ENCODE measurements at places on chromosomes 13 and 19.

- peak; percentile 55 for DNase-seq
- H3K27ac ChIP-seq = no peak overlapping the region
- H3K36me3 ChIP-seq = peaks cover 22% of the 10 kb centered on the region
- H3K27me3 ChIP-seq = no peaks in the 10 kb centered on the region
- H3K4me3 ChIP-seq = no peak overlapping the region
Observed at GRCh38 chr13:100646030-100646673, 28.4 kb downstream of the TMTC4 start.

DNA sequence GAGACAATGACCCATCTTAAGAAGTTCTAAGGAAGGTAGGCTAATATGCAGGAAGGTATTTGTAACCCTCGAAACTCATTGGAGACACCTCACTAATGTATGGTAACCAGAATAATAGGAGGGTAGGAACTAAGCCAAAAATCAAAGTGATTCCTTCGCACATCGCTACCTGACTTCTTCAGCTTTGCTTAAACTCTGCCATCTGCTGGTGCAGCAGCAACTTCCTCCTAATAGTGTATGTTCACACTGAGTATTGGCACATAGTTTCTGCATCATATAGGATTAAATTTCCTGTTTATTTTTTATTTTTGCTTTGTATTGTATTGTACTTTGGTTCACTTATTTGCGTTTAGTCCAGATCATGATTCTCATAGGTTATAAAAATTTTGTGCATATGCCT is 676.2 kb downstream of the GPC5 start:
- no peak overlapping the region for H3K4me3 ChIP-seq
- H3K4me1 ChIP-seq = no peaks in the 10 kb centered on the region
- no peaks in the 10 kb centered on the region for H3K27me3 ChIP-seq
- peak; percentile 16 for DNase-seq
- no peaks in the 10 kb centered on the region for H3K36me3 ChIP-seq

DNA sequence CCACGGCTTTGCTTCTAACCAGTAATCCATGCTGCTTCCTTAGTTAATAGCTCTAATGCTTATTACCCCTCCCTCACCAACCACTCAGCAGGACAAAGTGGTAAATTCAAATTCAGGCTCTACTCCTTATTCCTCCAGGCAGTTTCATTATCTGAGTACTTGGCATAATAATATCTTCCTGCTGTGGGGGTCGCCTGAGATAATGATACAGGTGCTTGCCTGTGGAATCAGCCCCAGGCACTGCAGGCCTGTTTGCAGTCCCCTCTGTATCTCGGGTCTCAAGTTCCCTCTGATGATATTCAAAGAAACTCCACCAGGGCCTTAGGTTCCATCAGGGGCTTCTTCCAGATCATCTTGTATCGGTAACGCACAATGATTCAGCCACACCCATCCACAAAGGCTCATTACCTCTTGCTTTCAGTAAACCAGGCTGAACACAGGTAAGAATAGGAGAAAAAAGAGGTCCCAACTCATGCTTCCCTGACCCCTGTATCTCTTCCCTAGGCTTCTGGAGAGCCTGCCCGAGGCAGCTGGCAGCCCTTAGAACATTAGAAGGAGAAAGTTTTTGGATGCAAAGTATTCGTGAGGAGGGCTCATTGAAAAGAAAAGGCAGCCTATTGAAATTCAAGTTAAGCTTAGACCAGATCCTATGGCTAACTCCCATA is 14.3 kb upstream of the FOXO1 start:
- H3K27me3 ChIP-seq = peaks cover 35% of the 10 kb centered on the region
- peak overlapping the region; percentile 69 for H3K27ac ChIP-seq
- H3K4me1 ChIP-seq = peaks cover 38% of the 10 kb centered on the region
- DNase-seq = peak; percentile 54

DNA sequence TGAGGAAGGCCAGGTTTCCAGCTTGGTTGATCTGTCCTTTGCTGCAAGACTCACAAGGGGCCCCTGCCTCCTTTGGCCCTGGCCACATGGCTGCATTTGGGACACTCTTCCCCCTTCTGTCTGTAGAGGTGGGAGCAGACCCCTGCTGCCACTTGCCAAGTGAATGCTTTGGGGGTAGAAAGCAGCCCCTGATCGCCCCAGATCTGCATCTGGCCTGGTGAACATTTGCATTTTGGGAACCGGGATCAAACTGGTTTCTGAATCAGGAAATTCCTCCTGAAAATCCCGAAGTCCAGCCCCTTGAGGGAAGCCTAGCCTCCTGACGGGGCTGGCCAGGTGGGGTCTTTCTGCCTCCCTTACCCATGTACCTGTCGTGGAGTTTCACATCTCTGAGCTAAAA is 14.9 kb downstream of the DPF1 start:
- H3K27me3 ChIP-seq = peaks cover 17% of the 10 kb centered on the region
- DNase-seq = no peak
- peaks cover 32% of the 10 kb centered on the region for H3K4me1 ChIP-seq
- H3K4me3 ChIP-seq = peak overlapping the region; percentile 70
- no peaks in the 10 kb centered on the region for H3K36me3 ChIP-seq
- H3K27ac ChIP-seq = peak overlapping the region; percentile 32

DNA sequence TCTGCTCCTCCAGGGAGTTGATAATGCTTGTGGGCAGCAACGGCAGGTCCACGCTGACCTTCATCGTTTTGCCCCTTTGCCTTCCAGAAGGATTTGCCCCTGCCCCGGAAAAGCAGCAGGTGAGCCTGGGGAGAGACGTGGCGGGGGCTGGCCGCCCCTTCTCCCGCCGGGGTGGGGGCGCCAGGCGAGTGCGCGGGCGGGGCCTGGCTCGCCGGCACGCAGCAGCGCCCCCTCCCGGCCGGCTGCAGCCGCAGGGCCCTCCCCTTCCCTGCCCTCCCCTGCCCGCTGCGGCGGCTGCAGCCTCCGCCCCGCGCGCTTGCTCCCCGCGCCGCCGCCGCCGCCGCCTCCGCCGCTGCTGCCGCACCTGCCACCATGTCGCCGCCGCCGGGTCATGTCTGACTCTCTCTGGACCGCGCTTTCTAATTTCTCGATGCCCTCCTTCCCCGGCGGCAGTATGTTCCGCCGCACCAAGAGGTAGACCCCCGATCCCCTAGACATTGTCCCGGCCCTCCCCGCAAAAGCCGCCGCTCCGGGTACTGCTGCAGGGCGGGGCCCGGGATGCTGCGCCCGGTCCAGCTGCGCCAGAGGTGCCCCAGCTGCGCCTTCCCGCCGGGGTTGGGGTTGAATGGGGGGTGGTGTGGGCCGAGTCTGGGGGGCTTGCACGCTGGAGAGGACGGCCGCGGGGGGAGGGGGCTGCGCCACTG is at the start of gene MAST1:
MAST1 (plus strand) TSS at position 334 of the 704 bp plus-strand sequence; CDS start at position 392, 58 bp downstream.
- peaks cover 5% of the 10 kb centered on the region for H3K36me3 ChIP-seq
- H3K4me3 ChIP-seq = peak within 1 kb of the TSS; percentile 79
- DNase-seq = peak; percentile 74
- peaks cover 40% of the 10 kb centered on the region for H3K27me3 ChIP-seq

- DNase-seq = peak; percentile 84
- no peaks in the 10 kb centered on the region for H3K4me1 ChIP-seq
- H3K36me3 ChIP-seq = peaks cover 21% of the 10 kb centered on the region
- peak overlapping the region; percentile 42 for H3K27ac ChIP-seq
- H3K27me3 ChIP-seq = no peaks in the 10 kb centered on the region
Observed at GRCh38 chr19:18131841-18132596, 20.9 kb upstream of the PIK3R2 start.

DNA sequence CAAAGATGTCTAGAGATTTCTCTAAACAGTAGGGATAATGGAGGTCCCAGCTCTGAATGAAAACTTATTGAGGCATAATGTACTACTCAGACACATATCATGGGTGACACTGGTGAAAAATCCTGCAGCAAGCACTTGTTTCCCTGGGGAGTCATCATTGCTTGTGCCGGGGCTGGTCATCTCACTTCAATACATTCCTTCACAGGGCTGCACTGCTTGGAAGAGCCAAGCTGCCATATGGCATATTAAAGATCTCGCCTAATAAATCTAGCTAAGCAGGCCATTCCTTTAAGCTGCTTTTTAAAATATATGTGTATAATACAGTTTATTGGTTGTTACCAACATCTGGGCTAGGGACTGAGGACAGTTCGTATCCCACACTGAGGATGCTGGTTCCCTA is 332.2 kb upstream of the GPC6 start:
- H3K36me3 ChIP-seq = no peaks in the 10 kb centered on the region
- DNase-seq = no peak
- no peak overlapping the region for H3K4me3 ChIP-seq
- H3K4me1 ChIP-seq = peaks cover 6% of the 10 kb centered on the region
- peaks cover 10% of the 10 kb centered on the region for H3K27me3 ChIP-seq

GRCh38 chr13:27955014-27955591 is 14.0 kb downstream of the CDX2 start:
- DNase-seq = no peak
- H3K36me3 ChIP-seq = no peaks in the 10 kb centered on the region
- H3K4me1 ChIP-seq = peaks cover 8% of the 10 kb centered on the region
- H3K27ac ChIP-seq = no peak overlapping the region

- peaks cover under 1% of the 10 kb centered on the region for H3K4me1 ChIP-seq
- H3K4me3 ChIP-seq = no peak overlapping the region
- H3K36me3 ChIP-seq = no peaks in the 10 kb centered on the region
- H3K27me3 ChIP-seq = peaks cover 50% of the 10 kb centered on the region
- no peak for DNase-seq
Observed at GRCh38 chr19:17846146-17846545, 1.6 kb downstream of the JAK3 start.

- DNase-seq = peak; percentile 96
- H3K4me3 ChIP-seq = peak overlapping the region; percentile 80
Observed at GRCh38 chr19:55173714-55174409, 6.2 kb downstream of the SYT5 start.

- no peak for DNase-seq
- no peak overlapping the region for H3K27ac ChIP-seq
- H3K27me3 ChIP-seq = peaks cover 3% of the 10 kb centered on the region
- H3K36me3 ChIP-seq = no peaks in the 10 kb centered on the region
- peaks cover 10% of the 10 kb centered on the region for H3K4me1 ChIP-seq
Observed at GRCh38 chr19:1889907-1890306, 4.6 kb upstream of the ABHD17A start.

DNA sequence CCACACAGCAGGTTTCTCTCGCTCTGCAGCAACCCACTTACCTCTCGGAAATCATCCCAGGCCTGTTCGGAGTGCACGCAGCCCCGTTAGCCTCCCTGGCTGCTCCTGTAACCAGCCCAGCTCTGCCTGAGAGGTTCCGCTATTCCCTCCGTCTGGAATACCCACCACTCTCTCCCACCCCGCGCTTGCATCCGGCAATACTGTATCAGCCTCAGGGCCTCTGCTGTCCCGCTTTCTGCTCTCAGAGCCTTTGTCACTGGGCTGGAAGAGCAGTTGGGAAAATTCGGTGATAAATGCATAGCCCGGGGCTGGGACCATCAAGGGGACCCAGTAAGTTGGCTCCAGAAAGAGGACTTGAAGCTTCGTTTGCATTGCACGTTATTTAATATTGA is 759 bp upstream of the TLE6 start:
- no peaks in the 10 kb centered on the region for H3K36me3 ChIP-seq
- H3K4me3 ChIP-seq = peak overlapping the region; percentile 71
- H3K27ac ChIP-seq = no peak overlapping the region

DNA sequence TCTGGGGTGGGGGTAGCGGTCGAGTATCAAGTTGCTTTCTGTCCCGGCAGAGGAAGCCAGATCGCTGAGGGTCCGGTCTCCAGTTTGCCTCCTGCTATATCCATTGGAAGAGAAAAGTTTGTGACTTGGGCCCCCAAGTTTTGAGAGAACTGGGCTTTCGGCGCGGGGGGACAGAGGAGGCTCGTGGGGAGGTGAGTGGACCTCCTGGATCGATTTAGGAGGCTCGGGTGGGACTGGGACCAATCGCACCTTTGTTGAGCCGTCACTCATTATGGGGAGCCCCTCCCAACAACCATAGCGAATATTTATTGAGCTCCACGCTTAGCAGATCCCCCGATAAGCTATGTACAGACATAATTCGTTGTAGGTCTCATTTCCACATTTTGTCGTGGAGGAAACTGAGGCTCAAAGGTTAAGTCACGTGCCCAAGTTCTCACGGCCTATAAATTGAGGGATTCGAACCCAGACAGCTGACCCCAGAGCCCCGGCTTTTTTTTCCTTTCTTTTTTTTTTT is 909 bp downstream of the RFXANK start:
- H3K4me1 ChIP-seq = peaks cover 15% of the 10 kb centered on the region
- peak overlapping the region; percentile 96 for H3K4me3 ChIP-seq
- H3K36me3 ChIP-seq = peaks cover 5% of the 10 kb centered on the region
- H3K27me3 ChIP-seq = no peaks in the 10 kb centered on the region
- peak overlapping the region; percentile 88 for H3K27ac ChIP-seq
- no peak for DNase-seq

DNA sequence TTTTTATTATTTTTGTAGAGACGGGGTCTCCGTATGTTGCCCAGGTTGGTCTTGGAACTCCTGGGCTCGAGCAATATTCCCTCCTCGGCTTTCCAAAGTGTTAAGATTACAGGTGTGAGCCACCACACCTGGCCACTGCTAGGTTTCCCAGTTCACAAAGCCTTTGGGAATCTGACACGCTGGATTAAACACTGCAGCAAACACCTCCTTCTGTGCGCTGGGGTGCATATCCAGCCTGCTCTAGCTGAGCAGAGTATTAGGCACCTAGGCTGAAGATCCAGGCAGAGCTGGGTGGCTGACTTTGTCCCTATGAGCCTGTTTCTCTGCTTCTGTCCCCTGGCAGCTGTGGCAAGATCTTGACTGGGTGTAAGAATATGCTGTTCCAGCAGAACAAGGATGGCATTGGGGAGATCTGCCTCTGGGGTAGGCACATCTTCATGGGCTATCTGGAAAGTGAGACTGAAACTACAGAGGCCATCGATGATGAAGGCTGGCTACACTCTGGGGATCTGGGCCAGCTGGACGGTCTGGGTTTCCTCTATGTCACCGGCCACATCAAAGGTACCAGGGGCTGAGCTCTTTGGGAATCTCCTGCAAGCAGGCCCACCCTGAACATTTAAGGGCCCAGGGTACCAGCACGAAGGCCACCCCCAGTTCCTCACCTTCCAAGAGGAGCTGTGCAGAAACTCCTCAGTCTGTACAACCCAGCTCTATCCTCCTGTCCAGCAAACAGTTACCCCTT is 49.8 kb downstream of the ACSBG2 start:
- peaks cover 35% of the 10 kb centered on the region for H3K36me3 ChIP-seq
- H3K27me3 ChIP-seq = peaks cover 56% of the 10 kb centered on the region
- no peaks in the 10 kb centered on the region for H3K4me1 ChIP-seq
- H3K4me3 ChIP-seq = no peak overlapping the region
- H3K27ac ChIP-seq = no peak overlapping the region

GRCh38 chr13:73171926-73172325 is 113.1 kb downstream of the KLF5 start:
- H3K36me3 ChIP-seq = no peaks in the 10 kb centered on the region
- DNase-seq = peak; percentile 24
- peaks cover 42% of the 10 kb centered on the region for H3K4me1 ChIP-seq
- H3K27me3 ChIP-seq = no peaks in the 10 kb centered on the region

- DNase-seq = peak; percentile 77
- peaks cover 70% of the 10 kb centered on the region for H3K36me3 ChIP-seq
- no peaks in the 10 kb centered on the region for H3K4me1 ChIP-seq
- H3K4me3 ChIP-seq = peak within 1 kb of the TSS; percentile 86
Observed at GRCh38 chr19:44447916-44448674, at the start of gene ZNF229. TSS of gene ZNF229 (minus strand) at chr19:44448472. CDS start at chr19:44442847, 5,625 bp downstream.

- peaks cover 15% of the 10 kb centered on the region for H3K4me1 ChIP-seq
- H3K36me3 ChIP-seq = peaks cover 3% of the 10 kb centered on the region
- H3K27ac ChIP-seq = peak overlapping the region; percentile 64
Observed at GRCh38 chr19:4368128-4368820, 24.9 kb downstream of the MPND start.
